ENCODE measurements at places on chromosomes 5 and 9. TPM values are rescaled to one million over a fixed set of nuclear protein-coding genes. Genes with fewer than 3 reads are reported as not detected.

The PRLR gene
- total RNA-seq: under 0.01 TPM

The ENTREP1 gene
- 0.38 TPM for total RNA-seq

The ECSCR gene
- total RNA-seq: 3.4 TPM

The ANKRD55 gene
- under 0.01 TPM for total RNA-seq

The LOX gene
- 324 TPM for total RNA-seq

The MYORG gene
- 1.5 TPM for total RNA-seq
